ENCODE measurements at places on chromosomes 2 and 18. TPM values are rescaled to one million over a fixed set of nuclear protein-coding genes. Genes with fewer than 3 reads are reported as not detected.

The FNDC4 gene
- total RNA-seq = 15.2 TPM

The HOXD10 gene
- total RNA-seq = not detected

The CFC1B gene
- total RNA-seq = not detected

The UGT1A10 gene
- total RNA-seq = not detected

The PGAP1 gene
- 5.3 TPM for total RNA-seq
